Upper lobe of right lung (tissue), 1 donor: ENCODE measurements at places on chromosomes 7 and 10. TPM values are rescaled to one million over a fixed set of nuclear protein-coding genes. Genes with fewer than 3 reads are reported as not detected.

- no peak for DNase-seq
Observed at GRCh38 chr10:67612577-67613537, 83.1 kb downstream of the CTNNA3 start.

DNA sequence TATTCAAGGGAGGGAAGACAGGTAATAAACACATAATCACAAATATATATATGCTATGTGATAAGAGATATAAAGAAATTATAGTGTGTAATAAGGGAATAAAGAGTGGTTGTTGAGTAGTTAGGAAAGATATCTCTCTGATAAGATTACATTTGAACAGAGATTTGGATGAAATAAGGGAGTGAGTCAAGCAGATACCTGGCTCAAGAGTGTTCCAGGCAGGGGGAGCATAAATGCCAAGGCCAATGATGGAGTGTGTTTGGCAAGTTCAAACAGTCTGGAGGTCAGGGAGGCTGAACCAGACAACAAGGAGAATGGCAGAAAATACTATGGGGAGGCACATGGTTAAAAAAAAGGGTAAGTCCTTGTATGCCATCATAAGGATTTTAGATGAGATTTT, 4.8 kb upstream of the GNAI1 start:
- no peak for DNase-seq

DNA sequence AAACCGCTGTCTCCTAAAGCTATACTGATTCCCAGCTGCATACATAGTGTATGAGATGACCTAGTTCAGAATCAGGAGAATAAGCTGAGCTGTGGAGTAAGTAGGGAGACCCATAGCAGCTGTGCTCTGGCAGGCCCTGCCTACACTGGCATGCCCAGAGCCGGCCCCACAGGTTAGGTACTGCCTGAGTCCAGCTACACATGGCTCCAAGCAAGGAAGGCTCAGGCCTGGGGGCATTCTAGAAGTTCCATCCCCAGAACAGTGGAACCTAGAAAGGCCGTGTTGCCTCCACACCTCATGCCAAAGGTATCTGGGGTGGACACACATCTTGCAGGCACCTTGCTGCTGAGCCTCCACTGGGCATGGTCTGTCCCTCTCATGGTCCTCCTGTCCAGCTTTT, 195.7 kb upstream of the CDCA7L start:
- no peak for DNase-seq

DNA sequence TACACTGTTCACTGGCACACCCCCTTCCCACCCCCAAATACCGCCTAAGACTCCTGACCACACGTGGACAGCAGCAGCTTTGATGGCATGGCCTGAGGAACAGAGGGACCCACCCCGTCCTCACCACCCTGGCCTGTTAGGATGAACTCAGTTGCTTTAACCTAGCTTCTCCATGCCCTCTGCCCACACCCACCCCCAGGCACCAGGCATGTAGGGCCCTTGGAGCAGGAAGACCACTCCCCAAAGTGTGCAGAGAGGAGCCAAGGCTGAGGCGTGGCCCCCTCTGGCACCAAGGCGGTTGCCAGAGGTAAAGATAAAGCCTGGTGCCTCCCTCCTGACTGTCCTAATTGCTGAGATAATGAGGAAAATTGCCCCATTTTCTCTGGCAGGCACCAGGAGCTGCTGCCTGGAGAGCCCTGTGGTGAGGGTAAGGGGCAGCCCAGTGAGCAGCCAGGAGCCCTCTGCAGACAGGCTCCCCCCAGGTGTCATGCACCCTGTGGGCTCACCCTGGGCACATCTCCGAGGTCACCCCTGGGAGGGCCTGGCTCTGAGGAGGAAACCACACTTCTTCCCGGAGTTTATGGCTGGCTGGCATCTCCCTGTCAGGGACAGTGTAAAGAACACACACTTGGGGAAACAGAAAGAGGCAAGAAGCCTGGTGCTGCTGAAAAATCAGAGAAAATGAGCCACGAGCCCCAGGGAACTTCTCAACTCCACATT, 47.7 kb downstream of the LRRC20 start:
- peak; percentile 45 for DNase-seq

GRCh38 chr10:31000071-31000782, 31.4 kb downstream of the ZNF438 start:
- no peak for DNase-seq

- DNase-seq = no peak
Observed at GRCh38 chr10:107277591-107277990, 113.1 kb upstream of the SORCS1 start.

DNA sequence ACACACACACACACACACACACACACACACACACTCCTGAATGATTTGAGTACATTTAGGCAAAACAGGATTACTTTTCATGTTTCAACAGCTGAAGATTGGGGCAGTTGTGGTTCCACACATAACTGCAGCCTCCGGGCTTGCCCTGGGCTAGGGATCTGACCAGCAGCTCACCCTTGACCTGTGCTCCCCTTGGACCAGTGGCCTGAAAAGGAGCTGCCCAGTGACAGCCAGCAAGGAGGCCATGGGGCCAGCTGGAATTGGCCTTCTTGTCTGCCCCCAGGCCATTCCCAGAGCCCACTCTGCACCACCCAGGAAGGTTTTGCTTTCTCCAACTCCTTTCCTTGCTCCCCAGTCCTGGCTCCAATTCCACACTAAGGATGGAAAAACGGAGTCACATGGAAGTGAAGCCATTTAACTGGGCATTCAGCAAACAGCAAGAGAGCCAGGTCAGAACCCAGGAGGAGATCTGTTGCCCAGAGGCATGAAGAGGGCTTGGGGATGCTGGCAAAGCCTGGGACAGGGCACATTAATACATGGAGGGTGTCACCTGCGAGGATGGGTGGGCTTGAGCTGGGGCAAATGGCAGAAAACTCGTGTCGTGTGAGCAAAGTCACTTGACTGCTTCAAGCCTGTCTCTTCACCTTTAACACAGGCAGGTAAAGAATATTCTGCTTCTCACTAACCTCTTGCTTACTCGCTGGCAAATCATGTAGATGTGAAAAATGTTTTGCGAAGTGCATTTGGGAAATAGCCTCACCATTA, 61.5 kb upstream of the GDF10 start:
- no peak for DNase-seq

GRCh38 chr7:124388751-124389150, 355.9 kb upstream of the TMEM229A start:
- DNase-seq = no peak

GRCh38 chr10:3757638-3758490, 27.1 kb downstream of the KLF6 start:
- DNase-seq = no peak

- DNase-seq = no peak
Observed at GRCh38 chr7:74502216-74502891, 48.6 kb downstream of the GTF2IRD1 start.

DNA sequence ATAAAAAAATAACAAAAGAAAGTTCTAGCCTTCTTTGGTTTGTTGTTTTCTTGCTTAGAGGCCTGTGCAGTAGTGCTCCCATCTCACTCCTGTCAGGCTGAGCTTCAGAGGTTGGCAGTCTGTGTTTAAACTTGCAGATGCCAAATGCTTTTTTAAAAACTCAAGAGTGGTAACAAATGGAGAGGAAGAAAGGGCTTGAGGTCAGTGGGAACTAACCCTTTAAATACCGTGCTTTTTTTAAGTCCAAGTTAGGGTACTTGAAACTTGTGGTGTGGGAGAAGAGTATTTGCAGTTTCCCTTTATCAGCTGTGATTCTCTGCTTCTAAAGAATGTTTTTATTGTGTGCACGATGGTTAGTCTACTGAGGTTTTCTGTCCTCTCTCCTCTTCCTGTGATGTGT, 29.4 kb downstream of the ZRANB1 start:
- DNase-seq = no peak

DNA sequence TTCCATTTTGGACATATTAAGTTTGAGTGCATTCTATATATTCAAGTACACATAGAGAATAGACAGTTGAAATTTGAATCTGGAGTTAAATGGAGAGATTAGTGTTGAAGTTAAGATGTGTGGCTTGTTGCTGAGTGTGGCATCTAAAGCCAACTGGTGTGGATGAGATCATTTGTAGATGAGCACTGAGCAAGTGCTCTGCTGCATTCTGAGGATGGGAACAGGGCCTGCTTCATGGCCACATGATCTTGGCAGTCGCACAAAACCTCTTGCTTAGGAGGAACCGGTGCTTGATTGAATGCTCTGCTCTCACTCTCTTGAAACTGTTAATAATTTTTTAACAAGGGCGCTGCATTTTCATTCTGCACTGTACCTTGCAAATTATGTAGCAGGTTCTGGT, 62.0 kb downstream of the EPDR1 start:
- no peak for DNase-seq

DNA sequence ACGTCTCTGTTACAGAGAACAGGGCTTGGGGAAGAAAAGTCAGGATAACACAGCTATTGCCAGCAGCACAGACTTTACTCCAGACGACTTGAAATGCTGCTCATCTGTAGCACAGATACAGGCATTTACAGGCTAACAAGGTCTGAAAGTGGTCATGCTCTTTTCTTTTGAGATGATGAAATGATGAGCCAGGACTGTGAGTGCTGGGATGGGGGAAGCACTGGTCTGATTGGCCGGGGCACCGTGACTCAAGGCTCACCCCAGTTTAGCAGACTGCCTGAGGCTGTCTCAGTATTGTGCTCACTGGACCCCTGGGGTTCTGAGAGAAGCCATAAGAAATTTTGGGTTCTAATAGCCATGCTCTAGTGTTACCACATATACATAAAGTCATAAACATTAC, 12.4 kb downstream of the SMKR1 start:
- no peak for DNase-seq

GRCh38 chr7:147535701-147536111, 1054.9 kb upstream of the C7orf33 start:
- DNase-seq = no peak

DNA sequence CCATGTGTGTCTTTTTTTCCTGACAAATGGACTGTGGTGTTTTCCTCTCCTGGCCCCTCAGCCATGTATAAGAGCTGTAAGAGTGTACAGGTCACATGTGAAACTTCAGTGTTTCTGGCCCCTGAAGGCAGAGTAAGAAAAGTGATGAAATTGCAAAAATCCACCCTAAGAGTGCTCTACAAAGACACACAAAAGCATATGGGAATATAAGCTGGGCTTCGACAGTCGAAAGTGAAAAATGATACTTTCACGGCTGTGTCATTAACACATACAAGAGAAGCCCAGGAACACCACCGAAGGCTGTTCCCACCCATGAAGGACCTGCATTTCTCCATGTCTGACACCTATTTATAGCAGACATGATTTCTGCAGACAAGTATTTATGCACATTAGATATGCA, 192.2 kb downstream of the PARD3 start:
- no peak for DNase-seq

DNA sequence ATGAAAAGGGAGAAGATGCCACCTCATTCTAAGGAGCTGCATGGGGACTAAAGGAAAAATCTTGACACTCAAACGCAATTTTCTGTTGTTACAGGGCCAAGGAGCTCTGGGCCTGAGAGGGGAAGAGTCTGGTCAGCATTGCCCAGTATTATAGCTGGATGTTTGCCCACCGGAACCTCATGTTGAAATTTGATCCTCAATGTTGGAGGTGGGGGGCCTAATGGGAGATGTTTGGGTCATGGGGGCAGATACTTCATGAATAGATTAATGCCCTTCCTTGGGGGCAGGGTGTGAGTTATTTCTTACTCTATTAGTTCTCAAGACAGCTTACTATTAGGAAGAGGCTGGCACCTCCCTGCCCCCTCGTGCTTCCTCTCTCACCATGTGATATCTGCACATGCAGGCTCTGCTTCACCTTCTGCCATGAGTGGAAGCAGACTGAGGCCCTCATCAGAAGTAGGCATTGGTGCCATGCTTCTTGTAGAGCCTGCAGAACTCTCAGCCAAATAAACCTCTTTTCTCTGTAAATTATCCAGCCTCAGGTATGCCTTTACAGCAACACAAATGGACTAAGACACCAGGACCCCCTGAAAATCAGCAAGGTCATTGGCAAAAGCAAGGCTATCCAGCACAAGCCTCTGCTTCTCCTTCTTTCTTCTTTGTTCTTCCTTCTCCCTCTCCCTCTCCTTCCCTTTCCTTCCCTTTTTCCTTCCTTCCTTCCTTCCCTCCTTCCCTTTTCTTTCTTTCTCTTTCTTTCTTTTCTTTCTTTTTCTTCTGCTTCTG, 15.1 kb downstream of the GCK start:
- DNase-seq = no peak

DNA sequence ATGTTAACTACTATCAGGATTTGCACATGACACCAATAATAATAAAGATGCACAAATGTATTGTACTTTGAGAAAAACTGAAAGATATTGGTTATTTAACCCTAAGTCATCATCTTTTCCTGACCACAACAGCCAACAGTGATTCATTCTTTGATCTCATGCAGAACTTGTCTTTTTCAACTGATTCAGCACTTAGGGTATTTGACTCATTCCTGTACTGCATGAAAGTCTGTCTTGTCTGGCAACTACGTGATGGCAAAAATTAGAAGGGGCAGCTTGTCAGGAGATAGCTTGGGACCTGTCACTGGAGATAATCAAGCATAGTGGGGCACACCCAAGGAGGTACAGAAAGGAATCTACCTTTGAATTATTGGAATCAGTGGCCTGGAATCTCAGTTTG, 77.8 kb upstream of the LRRC17 start:
- DNase-seq = no peak

- peak; percentile 89 for DNase-seq
Observed at GRCh38 chr7:155804897-155805825, 7.1 kb downstream of the SHH start.

- DNase-seq = no peak
Observed at GRCh38 chr10:22315455-22316285, 518 bp upstream of the COMMD3 start.

GRCh38 chr10:103784723-103785418, 70.5 kb downstream of the SH3PXD2A start:
- DNase-seq = peak; percentile 85

CCDC71L gene
- 25.7 TPM for total RNA-seq

ANXA8 gene
- total RNA-seq = 39.5 TPM

CLCN1 gene
- total RNA-seq = not detected

STOX1 gene
- 0.46 TPM for total RNA-seq

ACHE gene
- total RNA-seq = 2.9 TPM

CLRN3 gene
- total RNA-seq = not detected

GNGT1 gene
- total RNA-seq = not detected

CAMK2B gene
- total RNA-seq = 0.17 TPM

HOXA1 gene
- total RNA-seq = 0.75 TPM

TEX47 gene
- total RNA-seq = not detected

GIMAP1 gene
- total RNA-seq = 13.0 TPM

CRYGN gene
- total RNA-seq = not detected

CD36 gene
- 115 TPM for total RNA-seq

ITPRID1 gene
- total RNA-seq = not detected

SH2D4B gene
- total RNA-seq = 0.43 TPM

TMEM229A gene
- total RNA-seq = not detected
